Activated CD8-positive, alpha-beta memory T cell treated with anti-CD3 and anti-CD28 coated beads, Interleukin-2, amount 50 U/mL, for 48 hours (primary cell): ENCODE measurements at places on chromosomes 7 and 10.

DNA sequence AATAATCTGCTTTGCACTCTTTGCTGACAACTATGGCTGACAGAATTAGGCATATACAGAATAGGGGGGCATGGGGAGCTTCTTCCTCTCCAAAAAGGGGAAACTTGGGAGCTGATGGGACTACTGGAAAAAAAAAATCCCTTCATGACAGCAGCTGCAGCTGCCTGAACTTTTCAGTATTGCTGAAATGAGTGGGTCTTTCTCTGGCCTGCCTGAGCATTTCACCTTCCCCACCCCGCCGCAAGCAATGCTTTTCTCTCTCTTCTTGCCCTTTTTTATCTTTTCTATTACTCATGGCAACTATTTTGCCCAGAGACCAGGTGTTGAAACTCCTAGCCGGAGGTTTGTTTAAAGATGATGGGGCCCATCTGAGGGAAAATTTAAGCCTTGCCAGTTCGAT, 244.9 kb downstream of the SEMA3D start:
- no peak for DNase-seq

DNA sequence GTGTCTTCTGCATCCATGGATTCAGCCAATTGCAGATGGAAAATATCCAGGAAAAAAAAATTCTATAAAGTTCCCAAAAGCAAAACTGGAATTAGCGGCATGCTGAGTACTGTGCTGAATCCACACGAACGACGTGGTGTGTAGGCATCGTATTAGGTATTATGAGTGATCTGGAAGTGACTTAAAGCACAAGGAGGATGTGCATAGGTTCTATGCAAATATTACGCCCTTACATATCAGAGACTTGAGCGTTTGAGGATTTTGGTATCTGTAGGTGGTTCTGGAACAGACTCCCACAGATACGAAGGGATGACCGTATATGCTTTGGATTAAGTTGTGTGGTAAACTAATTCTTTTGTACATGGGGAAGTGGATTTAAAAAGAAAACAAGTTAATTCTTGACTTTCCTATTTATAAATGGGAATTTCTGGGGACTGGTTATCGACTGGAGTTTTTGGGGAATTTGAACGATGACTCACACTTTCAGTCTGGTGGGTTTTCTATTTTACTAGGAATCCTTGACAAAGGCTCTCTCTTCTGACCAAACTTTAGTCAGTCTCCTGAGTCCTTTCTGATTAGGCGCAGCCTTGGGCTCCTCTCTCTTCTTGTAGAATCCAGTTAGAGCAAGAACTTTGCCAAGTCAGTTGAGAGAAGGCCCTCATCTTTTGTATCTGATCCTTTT, 5.4 kb upstream of the NUB1 start:
- no peak for DNase-seq

- no peak for DNase-seq
Measured at GRCh38 chr7:82049442-82049841, 279.6 kb upstream of the HGF start.

- no peak for DNase-seq
Measured at GRCh38 chr10:72814099-72814790, 79.3 kb upstream of the OIT3 start.

DNA sequence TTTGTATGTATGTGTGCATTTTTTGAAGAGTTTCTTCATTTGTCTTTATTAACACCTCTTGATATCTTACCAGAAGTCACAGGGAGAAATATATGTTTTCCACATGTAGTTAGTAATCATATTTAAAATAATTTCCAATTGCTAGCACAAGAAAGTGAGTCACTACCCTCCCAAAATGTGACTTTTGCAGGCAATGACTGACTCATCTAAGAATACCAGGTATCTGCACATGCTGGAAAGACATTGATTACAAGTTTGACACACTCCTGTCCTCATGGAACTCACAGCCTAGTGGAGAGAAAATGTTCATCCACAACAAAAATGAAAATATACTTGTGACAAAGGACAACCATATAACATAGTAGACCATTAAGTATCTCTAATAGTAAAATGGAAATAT, 82.9 kb downstream of the SEMA3D start:
- DNase-seq = no peak

GRCh38 chr10:8596929-8597472, 542.5 kb downstream of the GATA3 start:
- DNase-seq = no peak
